ENCODE measurements at places on chromosomes 7 and 10.

DNA sequence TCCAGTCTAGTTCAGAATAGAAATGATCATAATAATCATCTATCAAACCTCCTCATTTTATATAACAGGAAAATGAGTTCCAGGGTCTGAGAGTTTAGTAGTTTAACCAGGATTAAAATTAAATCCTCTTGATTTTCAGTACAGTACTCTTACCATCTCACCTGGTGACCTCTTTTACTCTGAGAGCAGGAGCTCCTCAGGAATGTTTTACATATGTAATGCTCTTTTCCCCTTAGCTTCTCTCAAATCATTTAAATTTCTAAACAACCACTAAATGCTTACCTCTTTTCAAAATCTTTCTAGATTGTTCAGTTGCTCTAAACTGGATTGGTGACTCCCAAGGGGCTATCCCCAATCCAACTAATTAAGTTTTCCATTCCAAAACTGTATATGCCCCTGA is 10.2 kb upstream of the PPP3CB start:
- DNase-seq = no peak

DNA sequence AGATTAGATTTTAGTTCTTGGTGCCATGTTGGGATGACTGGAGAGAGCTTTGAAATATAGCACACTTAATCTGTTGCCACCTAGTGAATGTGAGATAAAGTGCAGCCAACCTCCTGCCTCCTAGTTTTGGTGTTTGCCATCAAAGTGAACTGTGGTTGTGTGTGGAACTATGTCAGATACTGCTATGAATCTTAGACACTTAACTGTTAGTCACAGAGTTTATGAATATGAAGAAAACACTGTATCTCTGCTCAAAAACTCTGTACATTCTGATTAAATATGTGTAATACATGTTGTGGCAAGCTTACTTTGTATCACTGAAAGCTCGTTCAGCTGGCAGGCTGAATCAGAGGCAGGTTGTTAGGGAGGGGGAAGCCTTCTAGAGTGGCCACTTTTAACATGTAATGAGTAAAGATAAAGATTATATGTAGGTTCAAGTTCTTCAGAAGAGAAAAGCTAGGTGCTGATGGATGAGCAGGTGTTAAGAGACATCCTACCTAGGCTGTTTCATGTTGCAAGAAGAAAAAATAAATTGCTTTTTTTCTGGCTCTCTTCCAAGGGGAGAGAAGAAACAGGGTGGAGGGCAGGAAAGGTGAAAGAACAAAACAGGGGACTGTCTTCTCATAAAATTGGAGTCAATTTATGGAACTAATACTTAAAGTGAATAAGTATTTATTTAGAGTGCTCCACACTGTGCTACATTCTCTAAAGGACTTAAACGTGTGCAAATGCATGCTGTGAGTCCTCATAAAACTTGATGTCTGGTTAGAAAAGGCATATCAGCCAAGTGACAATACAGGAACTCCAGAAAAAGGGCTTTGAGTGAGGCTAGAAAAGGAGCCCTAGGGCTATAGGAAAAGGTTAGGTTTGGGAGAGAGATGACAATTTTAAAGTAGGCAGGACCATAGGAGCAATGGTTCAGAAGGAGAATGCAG is 14.1 kb upstream of the LAMB1 start:
- no peak for DNase-seq

DNA sequence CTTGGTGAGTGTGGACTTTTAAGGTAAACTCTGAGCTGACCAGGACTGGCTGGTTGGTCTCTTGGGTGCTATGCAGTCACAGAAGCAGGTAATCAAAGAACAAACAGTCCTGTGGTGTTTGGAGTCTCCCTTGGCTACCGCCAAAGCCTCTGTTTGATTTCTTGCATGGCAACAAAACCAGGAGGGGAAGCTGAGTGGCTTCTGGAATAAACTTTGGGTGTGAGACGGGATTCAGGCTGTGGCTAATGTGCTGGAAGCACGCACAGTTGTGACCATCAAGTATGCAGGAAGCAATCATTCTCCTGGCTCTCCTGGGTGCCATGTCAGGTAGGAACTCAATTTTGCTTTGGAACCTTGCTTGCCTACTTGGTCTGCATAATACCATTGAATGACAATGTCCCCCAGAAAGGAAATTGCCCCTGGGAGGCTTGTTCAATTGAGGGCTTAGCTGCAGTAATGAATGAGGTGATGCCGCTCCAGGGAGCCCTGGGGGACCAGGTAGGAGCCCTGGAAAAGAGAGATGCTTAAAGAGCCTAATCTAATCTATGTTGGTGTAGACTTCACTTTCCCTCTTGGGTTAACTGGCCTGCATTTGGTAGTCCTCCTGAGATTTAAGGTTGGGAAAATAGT is at the start of gene CDHR3:
CDHR3 (plus strand) TSS at position 227 of the 630 bp plus-strand sequence; CDS start at position 282, 55 bp downstream.
- no peak for DNase-seq

GRCh38 chr10:74334221-74334620 is 183.2 kb downstream of the ADK start:
- no peak for DNase-seq

GRCh38 chr10:95477175-95477520 is 84.0 kb downstream of the SORBS1 start:
- DNase-seq = no peak

DNA sequence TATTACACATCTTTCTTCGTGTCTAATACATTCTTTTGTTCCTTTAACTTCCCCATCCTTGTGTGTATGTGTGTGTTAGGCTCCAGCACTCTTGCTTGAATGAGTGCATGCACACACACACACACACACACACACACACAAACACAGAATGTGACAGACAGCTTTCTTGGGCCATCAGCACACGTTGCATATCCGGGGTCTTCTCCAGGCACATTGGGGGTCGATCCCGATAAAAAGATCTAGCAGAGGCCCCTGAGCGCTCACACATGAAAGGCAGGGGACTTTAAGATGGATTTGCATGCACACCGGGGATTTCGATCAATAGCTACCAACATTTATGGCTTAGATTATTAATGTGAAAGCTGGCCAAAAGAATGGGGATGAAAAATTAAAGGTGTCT is 4.5 kb downstream of the SKIDA1 start:
- no peak for DNase-seq

DNA sequence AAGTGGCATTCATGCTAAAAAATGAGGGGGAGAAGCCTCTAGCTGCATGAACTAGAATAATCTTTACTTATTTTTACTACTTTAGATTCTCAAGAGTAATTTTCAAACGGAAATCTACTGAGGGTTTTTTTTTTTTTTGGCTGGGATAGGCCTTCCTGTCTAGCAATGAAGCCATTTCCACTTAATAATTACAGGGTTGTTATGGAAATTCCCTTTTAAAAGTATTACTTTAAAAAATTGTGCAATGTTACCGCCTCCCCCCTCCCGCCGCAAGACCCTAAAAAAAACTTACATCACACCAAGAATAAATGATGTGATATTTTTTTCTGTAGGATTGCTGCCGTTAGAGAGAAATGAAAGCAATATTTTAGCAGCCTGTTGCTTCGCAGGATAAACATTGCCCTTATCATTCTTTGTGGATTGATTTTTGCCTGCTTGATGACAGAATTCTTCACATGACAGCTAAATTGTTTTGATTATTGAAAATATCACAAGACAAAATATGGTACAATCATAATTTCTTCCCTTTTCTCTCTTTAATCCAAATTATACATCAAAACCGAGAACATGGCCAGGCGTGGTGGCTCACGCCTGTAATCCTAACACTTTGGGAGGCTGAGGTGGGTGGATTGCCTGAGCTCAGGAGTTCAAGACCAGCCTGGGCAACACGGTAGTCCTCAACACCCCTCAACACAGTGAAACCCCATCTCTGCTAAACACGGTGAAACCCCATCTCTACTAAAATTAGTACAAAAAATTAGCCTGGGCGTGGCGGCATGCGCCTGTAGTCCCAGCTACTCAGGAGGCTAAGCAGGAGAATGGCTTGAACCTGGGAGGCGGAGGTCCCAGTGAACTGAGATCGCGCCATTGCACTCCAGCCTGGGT is 32.8 kb downstream of the ARL4A start:
- no peak for DNase-seq

DNA sequence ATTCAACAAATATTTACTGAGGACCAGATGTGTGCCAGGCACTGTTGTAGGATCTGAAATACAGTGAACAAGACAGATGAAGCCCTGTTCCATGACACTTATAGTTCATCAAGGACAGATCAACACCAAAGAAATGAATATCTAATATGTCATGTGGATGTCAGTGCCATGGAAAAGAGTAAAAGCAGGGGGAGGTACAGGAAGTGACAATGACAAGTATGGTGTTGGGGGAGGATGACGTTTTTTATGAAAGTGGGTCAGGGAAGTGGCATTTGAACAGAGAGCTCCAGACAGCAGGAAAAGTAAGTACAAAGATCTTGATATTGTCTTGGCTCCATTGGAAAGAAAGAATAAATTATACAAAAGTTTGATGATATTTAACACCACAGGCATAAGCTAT is 7.0 kb upstream of the SFMBT2 start:
- DNase-seq = no peak

- no peak for DNase-seq
Measured at GRCh38 chr7:107944411-107945169, 53.6 kb downstream of the DLD start.

DNA sequence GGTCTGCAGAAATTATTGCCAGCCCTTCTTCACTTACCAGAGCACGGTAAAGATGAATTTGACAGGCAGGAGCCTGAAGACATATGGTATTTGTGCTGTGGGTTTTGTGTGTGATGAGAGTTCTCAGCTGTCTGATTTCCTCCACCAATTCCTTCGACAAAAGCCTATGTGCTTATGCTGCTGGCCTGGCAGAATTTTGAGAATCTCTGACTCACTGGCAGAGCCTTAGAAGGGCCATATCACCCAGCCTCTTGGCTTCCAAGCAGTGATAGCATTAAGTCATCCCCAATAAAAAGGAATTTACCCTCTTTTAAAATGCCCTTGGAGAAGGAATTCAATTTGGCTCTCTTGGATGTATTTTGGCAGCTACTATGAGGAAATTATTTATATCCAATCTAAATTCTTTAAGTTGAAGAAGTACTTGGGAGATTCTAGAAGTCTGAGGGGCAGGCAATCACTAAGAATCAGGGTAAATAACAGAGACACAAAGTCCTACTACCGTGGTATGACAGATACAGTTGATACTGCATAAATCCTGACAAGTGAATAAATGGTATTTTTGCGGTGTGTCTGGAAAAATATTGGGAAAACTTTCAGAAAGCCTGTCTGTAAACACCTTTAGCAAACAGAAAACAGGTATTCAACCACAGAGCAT is 68.6 kb upstream of the EFCAB10 start:
- DNase-seq = no peak

DNA sequence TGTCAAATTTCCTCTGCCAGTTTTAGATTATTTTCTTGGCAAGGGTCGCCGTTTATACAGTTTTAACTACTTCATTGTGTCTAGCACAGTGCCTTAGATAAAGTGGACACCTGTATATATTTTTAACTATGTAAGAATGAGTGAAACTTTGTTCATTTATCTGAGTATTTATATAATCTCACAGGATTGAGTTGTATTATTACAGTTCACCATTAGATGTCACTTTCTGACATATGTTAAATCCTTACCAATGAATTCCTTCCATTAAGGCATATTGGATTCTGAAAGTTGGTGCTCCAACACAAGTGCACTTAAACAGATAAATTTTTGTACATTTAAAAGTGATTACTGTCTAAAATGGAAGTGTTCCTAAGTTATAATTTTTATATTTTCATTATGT is 43.0 kb downstream of the ZMYND11 start:
- no peak for DNase-seq
